Fibroblast of the aortic adventitia (primary cell): ENCODE measurements at places on chromosomes 1 and 21. TPM values are rescaled to one million over a fixed set of nuclear protein-coding genes. Genes with fewer than 3 reads are reported as not detected.

KIF17 gene
- 0.27 and 3.0 TPM in 2 replicates for total RNA-seq

KRTAP19-1 gene
- not detected in 2 replicates for total RNA-seq

MCOLN3 gene
- total RNA-seq = 0.90 and 2.3 TPM in 2 replicates

TPTE gene
- total RNA-seq = not detected in 2 replicates

HTR1D gene
- total RNA-seq = not detected in 2 replicates

S100A12 gene
- not detected in 2 replicates for total RNA-seq

PCP4 gene
- not detected in 2 replicates for total RNA-seq

SPRR5 gene
- total RNA-seq = not detected in 2 replicates
